Effector CD8-positive, alpha-beta T cell (primary cell): ENCODE measurements at places on chromosomes 7 and 10.
A peak's percentile ranks its signal among the peaks of the same experiment; 100 is the strongest.

GRCh38 chr10:87550741-87551140 lies 46.0 kb downstream of the MINPP1 start:
- no peak for DNase-seq

- no peak for DNase-seq
These were observed 129.0 kb upstream of the AGR3 start for GRCh38 chr7:17010637-17011300.

DNA sequence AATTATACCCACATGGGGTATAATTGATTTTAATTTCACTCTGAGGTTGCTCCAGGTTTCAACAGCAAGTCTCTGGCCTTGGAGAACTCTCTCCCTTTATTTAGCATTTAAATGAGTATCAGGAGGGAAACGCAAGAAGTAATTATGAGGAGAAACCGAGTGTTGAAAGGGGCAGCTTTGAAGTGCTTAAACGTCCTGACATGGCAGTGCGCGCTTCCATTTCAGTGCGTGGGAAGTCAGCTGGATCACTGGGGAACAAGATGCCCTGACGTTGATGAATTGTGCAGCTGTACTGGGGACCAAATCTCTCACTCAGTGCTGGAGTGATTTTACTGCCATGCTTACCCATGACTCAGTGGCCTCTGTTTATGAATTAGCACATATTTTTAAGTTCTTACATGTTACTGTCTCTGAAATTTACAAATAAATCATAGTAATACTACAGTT lies 106.0 kb upstream of the PRR15 start:
- no peak for DNase-seq

GRCh38 chr7:100745184-100745583 lies 11.8 kb downstream of the ZAN start:
- DNase-seq = no peak

- DNase-seq = no peak
These were observed 28.7 kb downstream of the LYZL1 start for GRCh38 chr10:29317423-29318021.

GRCh38 chr10:68406111-68406814 lies 814 bp downstream of the RUFY2 start:
- DNase-seq = peak; percentile 23

DNA sequence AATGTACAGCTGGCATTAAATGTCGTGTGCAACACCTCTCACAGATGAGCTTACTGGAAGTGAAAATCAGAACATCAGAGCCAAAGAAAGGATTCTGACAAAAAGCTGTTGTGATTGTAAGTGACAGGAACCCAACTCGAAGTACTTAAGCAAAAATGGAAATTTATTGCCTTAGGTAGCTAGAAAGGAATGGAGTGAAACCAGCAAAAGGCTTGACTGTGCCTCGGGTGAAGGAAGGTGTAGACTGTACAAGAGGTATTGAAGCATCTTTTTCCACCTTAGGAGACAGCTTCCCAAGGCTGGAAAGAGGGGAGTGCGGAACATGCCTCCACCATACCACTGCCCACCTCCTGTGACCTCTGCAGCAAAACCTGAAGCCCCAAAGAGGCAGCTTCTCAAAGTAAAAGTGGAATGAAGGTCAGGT lies 27.3 kb upstream of the ITGB1 start:
- DNase-seq = no peak

GRCh38 chr10:113961182-113962031 lies 82.3 kb upstream of the ADRB1 start:
- DNase-seq = peak; percentile 16

DNA sequence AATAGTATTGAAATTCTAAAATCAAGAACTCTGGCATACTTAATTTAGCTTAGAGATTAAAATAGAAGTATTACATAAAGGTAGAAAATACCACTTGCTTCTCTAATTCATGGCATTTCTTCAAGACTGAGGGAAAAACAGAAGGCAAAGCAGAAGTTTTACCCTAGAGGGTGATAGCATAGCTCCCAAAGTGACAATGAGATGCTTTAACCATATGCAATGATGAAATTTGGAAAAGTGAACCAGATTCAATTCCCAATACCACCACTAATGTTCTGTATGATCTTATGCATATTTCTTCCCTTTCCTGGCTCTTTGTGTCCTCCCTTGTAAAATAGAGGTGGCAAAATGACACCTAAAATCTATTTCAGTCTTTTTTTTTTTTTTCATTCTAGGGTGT lies 225.8 kb upstream of the PCLO start:
- no peak for DNase-seq

GRCh38 chr7:105164751-105165150 lies 150.7 kb downstream of the KMT2E start:
- DNase-seq = no peak

DNA sequence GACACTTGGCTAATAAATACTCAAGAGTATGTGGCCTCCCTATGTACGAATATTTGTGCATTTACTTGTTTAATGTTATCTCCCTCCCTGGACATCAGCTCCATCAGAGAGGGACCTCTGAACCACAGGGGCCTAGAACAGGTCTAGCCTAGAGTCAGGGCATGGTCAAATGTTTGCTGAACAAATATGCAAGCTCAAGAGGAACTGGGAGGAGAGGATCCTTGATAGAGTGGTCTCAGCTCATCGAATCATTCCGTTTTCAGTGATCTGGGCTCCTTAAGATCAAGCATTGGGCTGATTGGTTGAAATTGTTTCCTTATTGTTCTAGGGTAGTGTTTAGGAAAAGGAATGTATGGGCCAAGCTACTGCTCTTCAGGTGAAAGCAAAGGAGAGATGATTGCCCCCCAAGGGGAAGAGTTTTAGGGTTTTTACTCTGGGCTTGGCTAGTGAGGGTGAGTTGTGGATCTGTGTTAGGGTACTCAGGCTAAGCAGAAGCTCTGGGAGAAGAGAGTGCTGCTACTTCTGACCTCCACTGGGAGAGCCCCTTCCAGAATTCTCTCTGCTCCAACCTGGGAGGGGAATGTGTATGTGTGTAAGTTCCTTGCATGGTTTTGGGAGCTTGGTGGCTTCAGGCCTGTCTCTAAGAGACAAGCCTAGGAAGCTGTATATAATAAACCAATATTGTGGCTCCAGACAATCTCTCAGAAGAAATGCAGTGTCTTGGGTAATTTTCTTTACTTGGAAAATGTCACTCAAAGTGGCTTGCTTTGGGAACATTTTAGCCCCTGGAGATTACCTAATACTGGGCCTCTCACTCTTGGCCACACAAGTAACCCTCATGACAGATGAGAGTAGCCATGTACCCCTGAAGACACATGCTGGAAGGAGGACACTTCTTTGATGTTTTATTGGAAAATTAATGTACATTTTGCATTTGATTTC lies 110.0 kb downstream of the EMX2 start:
- no peak for DNase-seq

DNA sequence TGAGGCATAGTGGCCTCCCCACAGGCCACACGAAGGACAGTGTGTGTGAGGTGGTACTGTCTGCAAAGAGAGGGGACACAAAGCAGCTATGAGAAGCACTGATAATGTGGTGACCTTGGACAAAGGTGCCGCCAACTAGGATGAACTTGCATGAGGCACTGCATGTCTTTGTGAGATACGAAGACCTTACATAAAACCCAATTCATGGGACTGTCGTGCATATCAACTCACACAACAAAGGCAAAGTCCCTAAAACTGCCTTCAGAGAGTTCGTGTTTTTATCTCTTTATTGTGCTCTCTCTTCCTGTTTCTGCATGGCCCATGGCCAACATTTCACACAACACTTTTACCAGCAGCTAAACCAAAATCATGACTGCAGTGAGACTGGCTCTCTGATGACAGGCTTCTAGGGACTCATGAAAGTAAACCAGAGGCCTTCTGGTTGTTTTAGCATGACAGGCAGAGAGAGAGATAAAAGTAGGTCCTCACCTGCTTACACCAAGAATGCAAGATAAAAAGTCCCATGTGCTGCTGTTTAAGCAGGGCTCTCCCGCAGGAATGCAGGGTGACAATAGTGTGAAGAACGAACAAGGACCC lies 347.8 kb downstream of the ELMO1 start:
- DNase-seq = no peak

- DNase-seq = no peak
These were observed 472.8 kb upstream of the ADARB2 start for GRCh38 chr10:2210088-2210487.

- no peak for DNase-seq
These were observed 243.0 kb upstream of the GRB10 start for GRCh38 chr7:51025668-51026067.

DNA sequence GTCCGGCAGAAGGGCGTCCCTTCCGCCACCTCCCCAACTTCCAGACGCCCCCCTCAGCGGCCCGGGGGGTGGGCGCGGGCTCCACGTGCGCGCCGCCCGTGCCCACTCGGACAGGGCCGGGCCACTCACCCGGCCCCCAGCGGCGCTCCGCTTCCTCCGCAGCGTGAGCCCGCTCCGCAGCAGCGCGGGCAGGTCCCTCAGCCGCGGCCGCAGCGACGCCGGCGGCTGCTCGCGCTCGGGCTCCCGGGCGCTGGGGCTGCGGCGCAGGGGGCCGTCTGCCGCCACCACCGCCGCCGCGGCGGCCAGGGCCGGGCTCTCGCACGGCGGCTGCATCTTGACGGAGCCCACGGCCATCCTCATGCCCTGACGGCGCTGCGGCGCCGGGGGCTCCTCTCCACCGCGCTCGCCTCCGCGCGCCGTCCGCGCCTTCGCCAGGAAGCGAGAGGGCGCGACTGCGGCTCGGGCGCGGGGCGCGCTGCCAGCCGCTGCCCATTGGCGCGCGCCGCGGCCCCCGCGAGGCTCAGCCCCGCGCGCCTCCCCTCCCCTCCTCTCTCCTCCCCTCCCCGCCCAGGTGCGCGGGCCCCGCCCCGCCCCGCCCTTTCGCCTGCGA lies at the start of gene RAPGEF5:
Gene RAPGEF5 (minus strand): TSS at position 454 of the 610 bp plus-strand sequence. CDS start 94 bp downstream, at position 360.
- no peak for DNase-seq

DNA sequence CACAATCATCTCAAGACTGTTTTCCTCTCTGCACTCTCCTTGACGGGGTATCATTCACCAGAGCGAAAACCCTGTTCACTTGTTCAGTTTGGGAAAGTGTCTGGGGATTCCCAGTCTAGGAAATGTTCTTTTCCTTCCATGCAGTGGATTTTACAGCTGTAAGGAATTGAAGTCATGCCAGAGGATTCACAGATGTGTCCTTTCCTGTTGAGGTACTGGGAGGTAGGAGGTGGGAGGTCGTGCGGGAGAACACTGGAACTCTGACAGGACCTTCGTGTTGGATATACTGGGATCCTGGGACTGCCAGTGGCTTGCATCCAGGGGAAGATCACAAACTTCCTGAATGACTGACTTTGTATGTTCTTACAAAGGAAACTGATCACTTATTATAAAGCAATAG lies 185.5 kb downstream of the BMPER start:
- no peak for DNase-seq

DNA sequence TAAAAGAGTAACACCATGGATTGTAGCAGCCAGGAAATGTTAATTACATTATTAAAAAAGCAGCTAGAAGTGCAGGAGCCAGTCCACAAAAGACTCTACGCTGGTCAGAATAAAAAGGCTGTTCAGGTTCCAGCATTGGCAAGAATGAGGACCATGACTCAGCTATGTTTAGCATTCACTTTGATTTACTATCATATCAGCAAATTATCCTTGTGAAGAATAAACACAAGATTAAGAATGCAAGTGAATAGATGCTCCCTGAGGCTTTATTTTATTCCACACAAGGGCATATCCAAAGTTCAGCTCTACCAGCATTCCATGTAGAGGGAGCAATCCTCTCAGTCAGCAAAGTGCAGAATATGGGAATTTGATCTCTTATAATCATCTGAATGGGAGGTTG lies 13.6 kb downstream of the DGKB start:
- DNase-seq = no peak

DNA sequence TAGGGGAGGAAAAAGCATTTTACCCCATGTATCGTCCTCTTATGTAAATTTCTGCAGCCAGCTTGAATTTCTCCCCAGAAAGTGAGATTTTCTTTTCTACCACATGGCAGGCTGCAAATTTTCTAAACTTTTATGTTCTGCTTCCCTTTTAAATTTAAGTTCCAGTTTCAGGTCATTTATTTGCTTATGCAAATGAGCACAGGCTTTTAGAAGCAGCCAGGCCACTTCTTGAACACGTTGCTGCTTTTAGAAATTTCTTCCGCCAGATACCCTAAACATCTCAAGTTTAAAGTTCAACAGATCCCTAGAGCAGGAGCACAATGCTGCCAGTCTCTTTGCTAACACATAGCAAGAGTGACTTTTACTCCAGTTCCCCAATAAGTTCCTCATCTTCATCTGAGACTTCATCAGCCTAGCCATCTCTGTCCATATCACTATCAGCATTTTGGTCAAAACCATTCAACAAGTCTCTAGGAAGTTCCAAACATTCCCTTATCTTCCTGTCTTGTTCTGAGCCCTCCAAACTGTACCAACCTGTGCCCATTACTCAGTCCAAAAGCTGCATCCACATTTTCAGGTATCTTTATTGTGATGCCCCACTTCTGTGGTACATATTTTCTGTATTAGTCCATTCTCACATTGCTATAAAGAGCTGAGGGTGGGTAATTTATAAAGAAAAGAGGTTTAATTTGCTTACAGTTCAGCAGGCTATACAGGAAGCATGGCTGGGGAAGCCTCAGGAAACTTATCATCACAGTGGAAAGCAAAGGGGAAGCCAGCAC lies 16.3 kb downstream of the EZH2 start:
- DNase-seq = no peak

GRCh38 chr10:27599546-27599945 lies 95.4 kb downstream of the RAB18 start:
- no peak for DNase-seq

DNA sequence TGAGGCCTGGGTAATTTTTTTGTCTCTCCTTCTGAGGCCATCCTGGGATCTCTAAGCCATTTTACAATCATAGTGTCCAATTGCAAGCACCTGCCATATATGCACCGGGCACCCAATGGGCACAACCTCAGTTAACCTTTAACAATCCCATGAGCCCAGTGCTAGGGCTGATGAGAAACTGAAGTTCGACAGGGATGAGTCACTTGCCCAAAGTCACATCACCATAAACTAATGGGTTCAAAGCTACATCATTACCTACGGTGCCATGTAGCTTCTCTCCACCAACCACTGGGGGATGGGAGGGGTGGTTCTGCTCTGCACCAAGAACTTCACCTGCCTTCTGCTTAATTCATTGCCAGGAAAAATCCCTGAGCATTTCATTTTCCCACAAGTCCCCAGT lies 95.8 kb upstream of the ZNF716 start:
- DNase-seq = no peak
